ENCODE measurements at places on chromosomes 5 and 9.

DNA sequence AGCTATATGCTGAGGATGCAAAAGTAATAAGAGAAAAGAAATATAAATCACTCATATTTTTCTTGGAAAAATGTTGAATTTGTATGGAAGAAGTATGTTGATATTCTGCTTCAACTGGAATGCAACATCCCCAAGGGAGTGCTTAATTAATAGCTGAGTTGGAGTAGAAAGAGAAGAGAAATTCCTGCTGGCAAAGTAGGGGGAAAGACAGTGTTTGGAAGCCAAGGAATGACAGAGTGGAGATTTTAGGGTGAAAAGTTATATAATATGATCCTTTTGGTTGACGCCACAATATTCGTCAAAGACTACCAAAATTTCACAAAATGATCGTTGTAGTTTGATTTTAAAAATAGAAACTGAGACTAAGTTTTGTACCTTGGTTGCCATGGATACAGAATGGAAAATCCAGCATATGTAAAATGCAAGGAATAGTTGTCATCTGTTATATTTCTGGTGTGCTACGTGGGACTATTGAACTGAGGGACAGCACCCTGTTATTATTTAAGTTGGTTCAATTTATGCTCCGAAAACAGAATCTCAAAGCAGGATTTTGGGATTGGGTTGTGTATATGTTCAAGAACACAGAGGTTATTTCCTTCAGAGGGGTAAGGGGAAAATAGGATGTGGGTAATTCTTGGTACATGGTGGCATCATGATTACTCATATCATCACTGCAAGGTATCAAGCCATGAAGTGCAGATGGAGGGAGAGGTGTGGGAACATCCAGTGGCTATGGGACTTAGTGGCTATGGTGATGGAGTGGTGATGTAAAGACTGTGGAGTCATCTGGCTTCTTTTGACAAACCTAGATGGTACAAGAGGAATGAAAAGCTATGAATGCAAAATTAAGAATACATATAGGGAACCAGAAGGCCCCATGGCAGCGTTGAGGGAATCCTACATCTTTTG, 61.0 kb downstream of the SUB1 start:
- DNase-seq: no peak

- DNase-seq: no peak
Measured at GRCh38 chr9:9752722-9753121, 860.1 kb downstream of the PTPRD start.

DNA sequence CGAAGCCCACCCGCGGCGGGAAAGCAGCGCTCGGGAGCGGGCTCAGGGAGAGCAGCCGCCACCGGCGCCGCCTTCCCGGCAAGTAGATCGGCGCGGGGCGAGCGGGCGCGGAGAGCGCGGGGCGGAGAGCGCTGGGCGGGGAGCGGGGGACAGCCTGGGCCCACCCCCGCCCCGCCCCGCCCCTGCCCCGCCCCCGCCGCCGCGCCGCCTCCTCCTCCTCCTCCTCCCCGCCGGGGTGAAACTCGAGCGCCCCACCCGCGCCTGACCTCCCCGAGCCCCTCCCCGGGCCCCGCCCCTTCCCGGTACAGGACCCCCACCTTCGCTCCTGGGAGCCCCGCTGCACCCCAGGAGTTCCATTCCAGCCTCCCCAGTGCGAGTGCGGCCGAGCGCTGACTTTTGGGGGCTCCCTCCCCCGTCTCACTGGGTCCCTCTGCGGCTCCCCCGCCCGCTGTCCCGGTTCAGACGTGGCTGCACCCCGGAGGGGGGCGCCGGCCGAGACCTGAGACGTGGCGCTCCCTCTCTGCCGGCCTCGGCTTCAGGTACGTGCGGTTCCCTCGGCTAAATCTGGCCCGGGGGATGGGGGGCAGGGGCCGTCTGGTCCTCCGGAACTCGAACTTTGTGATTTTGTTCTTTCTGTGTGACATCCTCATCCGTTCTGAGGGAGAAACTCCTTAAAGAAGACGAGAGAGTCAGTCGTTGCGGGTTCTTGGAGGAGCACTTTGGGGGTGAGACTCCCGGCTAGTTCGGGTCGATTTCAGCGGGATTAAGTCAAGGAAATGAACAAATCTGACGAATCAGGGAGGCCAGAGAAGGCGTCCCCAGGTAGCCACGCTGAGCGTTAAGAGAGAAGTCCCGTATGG, at the start of gene SEMA5A:
Gene SEMA5A (minus strand): TSS at position 84 of the 860 bp plus-strand sequence. CDS start 166,129 bp downstream, outside the sequence.
- peak; percentile 90 for DNase-seq

DNA sequence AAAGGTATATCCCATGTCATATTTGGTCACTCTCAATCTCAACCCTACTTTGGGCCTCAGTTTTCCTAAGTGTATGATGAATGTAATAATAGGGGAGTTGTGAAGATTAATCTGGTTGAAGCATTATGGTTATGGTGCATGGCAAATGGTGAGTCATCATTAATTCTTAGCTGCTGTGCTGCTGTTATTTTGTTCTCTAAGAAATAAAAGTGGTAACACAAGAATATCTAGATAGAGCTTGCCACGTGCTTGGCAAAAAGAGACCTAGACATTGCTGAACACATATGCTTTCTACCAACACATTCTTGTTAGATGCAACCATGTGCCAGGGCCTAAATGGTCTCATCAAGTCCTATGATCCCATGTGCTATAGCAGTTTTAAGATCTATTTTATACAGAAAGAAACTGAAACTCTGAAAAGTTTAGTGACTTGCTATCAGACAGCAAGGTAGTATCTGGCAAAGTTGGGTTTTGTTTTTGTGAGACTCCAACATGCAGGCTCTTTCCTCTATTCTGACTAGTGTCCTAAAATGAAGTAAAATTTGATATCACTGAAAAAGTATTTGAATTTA, 699.9 kb upstream of the MEF2C start:
- no peak for DNase-seq

- DNase-seq: no peak
Measured at GRCh38 chr9:121220996-121221663, 19.5 kb upstream of the RAB14 start.

GRCh38 chr9:104795082-104795481, 31.2 kb downstream of the NIPSNAP3B start:
- no peak for DNase-seq

DNA sequence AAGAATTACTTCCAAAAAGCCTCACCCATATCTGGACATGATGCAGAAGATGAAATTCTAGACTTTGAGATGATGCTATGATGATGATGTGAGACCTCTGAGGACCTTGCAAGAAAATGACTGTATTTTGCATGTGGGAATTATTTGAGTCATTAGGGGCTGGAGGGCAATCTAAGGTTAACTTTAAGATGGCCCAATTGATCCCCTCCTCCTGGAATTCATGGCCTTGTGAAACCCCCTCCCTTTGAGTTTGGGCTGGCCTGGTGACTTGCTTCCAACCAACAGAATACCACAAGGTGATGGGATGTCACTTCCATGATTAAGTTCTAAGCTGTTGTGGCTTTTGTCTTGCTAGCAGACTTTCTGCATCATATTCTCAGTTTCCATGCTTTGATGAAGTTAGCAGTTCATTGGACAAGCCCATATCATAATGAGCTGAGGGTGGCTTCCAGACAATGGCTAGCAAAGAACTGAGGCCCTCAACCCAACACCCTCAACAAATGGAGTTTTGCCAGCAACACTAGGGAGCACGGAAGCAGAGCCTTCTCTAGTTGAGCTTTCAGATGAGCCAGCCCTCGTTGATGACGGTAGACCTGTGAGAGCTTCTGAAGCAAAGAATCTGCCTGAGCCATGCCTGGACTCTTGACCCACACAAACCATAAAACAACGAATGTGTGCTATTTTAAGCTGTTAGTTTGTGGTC, 7.4 kb upstream of the AMACR start:
- no peak for DNase-seq

GRCh38 chr9:135574331-135574730, 12.8 kb downstream of the PAEP start:
- DNase-seq: peak; percentile 7

DNA sequence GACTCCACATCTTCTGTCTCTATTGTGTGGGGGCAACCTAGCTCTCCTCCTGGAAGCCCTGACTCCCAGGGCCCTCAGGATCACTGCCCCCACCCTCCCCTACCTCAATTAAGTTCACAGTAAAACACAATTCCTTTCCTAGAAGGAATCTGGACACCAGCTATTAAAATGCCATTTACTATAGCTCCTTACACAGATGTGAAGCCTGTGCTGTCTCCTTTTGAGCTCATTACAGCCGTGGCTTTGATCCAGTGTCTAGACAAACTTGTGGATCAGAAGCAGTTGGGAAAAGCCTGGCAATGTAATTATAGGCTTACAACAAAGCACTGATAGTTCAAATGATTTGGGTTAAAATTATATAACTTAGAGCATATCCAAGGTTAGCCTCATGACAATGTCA, 107.0 kb upstream of the SMIM23 start:
- DNase-seq: no peak

GRCh38 chr9:112041536-112042243, 133.4 kb downstream of the SUSD1 start:
- DNase-seq: peak; percentile 92

- DNase-seq: no peak
Measured at GRCh38 chr5:84634256-84634655, 249.6 kb upstream of the EDIL3 start.

- peak; percentile 63 for DNase-seq
Measured at GRCh38 chr9:6055216-6055615, 39.8 kb upstream of the RANBP6 start.

DNA sequence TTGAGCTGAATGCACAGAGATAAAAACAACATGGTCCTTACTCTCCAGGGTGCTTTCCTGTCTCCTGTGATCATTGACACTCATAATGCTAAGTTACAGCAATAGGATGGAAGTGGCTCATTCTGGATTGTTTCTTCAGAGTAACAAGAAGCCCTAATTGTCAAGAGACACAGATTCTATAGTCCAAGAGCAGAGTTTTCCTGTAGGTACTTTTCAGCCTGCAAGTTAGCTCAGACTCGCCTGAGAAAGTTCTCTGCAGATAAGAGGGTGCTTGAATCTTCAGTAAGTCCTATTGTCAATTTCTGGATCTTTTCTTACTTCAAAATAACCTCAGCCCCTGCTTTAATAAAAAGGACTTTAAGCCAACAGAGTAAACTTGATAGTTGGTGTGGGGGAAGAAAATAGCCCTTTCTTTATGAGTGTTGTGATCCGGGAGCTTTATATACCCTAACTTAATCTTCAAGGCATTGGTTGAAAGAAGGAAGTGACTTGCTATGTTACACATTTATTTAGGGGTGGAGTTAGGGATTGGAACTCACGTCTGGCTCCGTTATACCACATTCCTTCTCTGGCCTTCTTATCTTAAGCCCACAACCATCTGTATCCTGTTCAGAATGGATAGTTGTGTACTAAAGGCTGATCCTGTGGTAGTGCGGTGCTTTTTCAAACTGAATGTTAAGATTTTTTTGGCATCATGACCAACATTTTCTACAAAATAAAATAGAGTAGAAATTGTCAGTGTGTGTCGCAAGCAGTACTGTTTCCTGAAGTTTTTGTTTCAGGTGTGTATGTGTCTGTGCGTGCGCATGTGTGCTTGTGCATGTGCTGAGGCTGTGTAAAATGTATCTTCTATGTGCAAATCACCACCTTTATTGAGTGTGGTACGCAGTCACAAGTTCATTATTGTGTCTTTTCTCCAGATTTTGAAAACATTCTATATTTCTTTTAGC, 173.9 kb downstream of the WDR70 start:
- peak; percentile 10 for DNase-seq

DNA sequence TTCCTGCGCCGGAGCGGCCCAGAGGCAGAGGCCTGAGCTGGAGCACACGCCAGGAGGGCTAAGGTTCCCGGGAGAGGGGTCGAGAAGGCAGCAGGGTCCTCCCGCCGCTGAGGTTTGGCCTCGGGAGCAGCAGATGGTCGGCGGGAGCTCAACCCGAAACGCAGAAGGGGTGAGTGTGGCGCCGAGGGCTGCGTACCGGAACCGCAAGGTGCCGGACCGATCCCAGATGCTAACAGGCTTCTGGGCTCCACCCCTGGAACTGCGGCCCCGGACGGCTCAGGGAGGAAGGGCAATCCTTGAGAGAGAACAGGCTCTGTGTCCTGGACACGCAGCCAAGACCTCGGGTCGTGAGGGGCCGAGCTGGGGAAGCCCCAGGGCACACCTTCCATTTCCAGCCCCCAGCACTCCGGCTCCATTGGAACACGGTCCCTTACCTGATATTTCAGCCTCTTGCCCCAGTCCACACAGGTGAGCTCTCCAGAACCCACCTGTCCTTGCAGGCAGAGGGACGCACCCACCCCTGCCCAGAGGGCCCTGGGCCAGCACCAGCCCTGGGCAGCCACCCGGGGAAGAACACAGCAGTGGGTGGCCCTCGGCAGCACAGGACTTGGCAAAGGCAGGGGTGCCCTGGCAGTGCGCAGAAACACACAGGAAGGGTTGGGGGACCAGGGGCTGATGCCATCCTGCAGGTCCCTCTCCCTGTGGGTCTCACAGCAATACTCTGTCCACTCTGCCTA, 1.4 kb downstream of the LHX3 start:
- no peak for DNase-seq

- peak; percentile 94 for DNase-seq
Measured at GRCh38 chr5:132829742-132830435, 558 bp downstream of the SHROOM1 start.

DNA sequence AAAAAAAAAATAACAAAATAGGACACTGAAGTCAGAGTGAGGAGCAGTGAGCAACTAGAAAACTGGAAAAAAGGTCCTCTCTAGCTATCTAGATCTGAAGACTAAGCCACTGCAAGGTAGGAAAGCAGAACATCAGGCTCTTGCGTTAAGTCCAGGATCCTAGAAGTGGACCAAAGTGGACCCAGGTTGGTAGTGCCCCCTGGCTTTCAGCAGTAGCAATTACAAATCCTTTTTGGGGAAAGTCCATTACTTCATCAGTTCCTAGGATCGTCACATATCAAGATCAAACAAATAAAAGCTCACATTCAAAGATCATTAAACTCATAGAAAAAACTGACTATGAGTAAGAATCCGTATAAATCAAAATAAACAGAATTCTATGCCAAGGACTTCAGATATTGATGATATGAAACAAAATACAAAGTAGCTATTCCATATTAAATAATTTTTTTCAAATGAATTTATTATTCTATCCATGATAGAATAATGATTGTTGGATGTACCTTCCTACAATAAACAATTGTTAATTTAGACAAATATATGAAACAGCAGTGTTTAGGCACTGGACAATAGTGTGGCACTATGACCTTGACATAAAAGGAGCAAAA, 6.5 kb upstream of the RICTOR start:
- DNase-seq: peak; percentile 79

- DNase-seq: peak; percentile 41
Measured at GRCh38 chr5:81572201-81572600, 178.3 kb upstream of the ACOT12 start.

- DNase-seq: no peak
Measured at GRCh38 chr5:142166754-142167153, 58.2 kb downstream of the NDFIP1 start.
